ENCODE measurements at places on chromosomes 7 and 10.
A peak's percentile ranks its signal among the peaks of the same experiment; 100 is the strongest.

GRCh38 chr7:105496521-105496920 lies 25.6 kb downstream of the PUS7 start:
- H3K27ac ChIP-seq: no peak overlapping the region
- H3K36me3 ChIP-seq: no peaks in the 10 kb centered on the region
- no peak overlapping the region for H3K4me3 ChIP-seq
- no peak for DNase-seq

DNA sequence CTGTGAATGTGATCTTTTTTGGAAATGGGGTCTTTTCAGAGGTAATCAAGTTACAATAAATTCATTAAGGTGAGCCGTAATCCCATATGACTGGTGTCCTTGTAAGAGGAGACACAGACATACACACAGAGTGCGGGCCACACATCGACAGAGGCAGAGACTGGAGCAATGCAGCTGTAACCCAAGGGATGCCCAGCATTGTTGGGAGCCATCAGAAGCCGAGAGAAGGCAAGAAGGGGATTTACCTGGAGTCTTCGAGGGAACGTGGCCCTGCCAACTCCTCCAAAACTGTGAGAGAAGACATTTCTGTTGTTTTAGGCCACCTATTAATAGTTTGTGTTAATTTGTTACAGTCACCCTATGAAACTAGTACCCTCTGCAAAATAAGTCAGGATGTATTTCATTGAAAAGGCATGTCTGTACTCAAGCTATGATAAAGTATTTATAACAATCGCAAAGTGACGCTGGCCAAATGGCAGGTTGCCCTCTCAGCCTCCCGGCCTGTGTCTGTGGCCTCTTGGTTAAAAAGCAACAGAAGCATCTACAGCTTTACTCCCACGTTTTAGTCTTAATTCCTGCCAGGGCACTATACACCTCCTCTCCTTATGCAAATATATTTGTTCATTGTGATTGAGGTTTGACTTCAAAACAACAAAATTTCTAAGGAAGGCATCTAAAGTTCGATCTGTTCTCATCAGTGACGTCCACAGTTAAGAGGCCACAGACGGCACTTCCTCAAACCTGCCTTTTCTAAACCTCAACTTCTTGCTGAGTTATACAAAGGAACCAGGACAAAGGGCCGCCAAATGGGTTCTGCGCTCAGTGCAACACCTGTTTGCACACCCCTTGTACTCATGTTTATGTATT lies 46.8 kb downstream of the HIPK2 start:
- H3K27me3 ChIP-seq: no peaks in the 10 kb centered on the region
- no peaks in the 10 kb centered on the region for H3K36me3 ChIP-seq
- DNase-seq: no peak
- no peak overlapping the region for H3K4me3 ChIP-seq
- peak overlapping the region; percentile 81 for H3K27ac ChIP-seq

- H3K4me3 ChIP-seq: peak overlapping the region; percentile 65
- H3K27ac ChIP-seq: peak overlapping the region; percentile 71
- peak; percentile 36 for DNase-seq
- peaks cover 13% of the 10 kb centered on the region for H3K36me3 ChIP-seq
- H3K4me1 ChIP-seq: peaks cover 14% of the 10 kb centered on the region
- no peaks in the 10 kb centered on the region for H3K27me3 ChIP-seq
These were observed 471 bp downstream of the MGMT start for GRCh38 chr10:129467359-129468064.

- H3K36me3 ChIP-seq: peaks cover 11% of the 10 kb centered on the region
- H3K4me3 ChIP-seq: no peak overlapping the region
- no peak for DNase-seq
- H3K27me3 ChIP-seq: no peaks in the 10 kb centered on the region
These were observed 30.0 kb upstream of the CDH23 start for GRCh38 chr10:71366690-71367089.

DNA sequence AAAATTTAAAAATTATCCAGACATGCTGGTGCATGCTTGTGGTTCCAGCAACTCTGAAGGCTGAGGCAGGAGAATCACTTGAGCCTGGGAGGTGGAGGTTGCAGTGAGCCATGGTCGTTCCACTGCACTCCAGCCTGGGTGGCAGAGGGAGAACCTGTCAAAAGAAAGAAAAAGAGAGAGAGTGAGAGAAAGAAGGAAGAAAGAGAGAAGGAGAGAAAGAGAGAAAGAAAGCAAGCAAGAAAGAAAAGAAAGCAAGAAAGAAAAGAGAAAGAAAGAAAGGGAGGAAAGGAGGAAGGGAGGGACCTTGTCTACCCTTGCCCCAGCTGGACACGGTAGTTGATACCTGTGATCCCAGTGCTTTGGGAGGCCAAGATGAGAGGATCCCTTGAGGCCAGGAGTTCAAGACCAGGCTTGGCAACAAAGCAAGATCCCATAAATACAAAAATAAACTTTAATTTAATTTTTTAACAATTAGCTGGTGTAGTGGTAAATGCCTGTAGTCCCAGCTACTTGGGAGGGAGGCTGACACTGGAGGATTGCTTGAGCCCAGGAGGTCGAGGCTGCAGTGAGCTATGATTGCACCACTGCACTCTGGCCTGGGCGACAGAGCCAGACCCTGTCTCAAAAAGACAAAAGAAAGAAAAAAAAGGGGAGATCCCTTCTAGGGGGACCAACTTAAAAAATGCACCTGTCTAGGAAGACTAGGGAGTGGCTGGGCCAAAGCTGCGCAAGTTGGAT lies 9.2 kb downstream of the NYAP1 start:
- no peak overlapping the region for H3K4me3 ChIP-seq
- no peak overlapping the region for H3K27ac ChIP-seq
- H3K36me3 ChIP-seq: no peaks in the 10 kb centered on the region
- no peak for DNase-seq
- peaks cover 13% of the 10 kb centered on the region for H3K4me1 ChIP-seq
- peaks cover 30% of the 10 kb centered on the region for H3K27me3 ChIP-seq

- H3K4me1 ChIP-seq: no peaks in the 10 kb centered on the region
- no peak overlapping the region for H3K4me3 ChIP-seq
- no peaks in the 10 kb centered on the region for H3K27me3 ChIP-seq
These were observed 43.0 kb downstream of the PKD1L1 start for GRCh38 chr7:47905076-47905920.

GRCh38 chr10:97215619-97216260 lies 30.0 kb upstream of the SLIT1 start:
- no peak for DNase-seq
- no peaks in the 10 kb centered on the region for H3K36me3 ChIP-seq
- H3K4me3 ChIP-seq: no peak overlapping the region
- H3K27ac ChIP-seq: no peak overlapping the region
- H3K4me1 ChIP-seq: no peaks in the 10 kb centered on the region
- no peaks in the 10 kb centered on the region for H3K27me3 ChIP-seq

DNA sequence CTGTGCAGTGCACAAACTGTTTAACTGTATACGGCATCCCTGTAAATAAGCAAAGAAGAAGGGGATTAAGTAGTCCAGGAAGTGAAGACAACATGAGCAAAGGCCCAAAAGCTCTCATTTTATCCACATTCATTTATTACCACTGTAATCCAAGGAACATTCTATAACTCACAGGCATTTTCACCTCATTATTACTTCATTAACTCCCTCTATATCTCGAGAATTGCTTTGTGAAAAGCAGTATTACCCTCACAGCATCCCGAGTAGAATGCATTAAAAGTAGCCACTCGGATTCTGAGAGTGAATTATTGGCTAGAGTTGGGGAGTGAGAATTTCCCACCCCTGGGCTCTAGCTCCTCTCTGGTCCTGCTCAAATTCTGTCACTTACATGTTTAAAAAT lies 51.0 kb upstream of the CHCHD3 start:
- no peak overlapping the region for H3K27ac ChIP-seq
- no peaks in the 10 kb centered on the region for H3K36me3 ChIP-seq
- no peaks in the 10 kb centered on the region for H3K27me3 ChIP-seq
- no peak overlapping the region for H3K4me3 ChIP-seq

DNA sequence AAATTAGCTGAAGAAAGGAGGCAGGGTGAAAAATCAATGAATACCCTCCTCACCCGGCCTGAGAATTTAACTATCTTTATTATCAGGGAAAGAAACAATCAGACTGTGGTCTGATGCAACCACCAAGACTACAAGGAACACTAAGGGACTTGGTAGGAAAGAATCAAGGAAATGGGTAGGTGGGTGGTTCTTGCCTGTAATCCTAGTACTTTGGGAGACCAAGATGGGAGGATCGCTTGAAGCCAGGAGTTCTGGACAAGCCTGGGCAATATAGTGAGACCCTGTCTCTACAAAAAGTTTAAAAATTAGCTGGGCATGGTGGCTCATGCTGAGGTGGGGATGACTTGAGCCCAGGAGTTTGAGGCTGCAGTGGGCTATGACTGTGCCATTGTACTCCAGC lies 12.6 kb downstream of the SMURF1 start:
- no peaks in the 10 kb centered on the region for H3K36me3 ChIP-seq
- no peaks in the 10 kb centered on the region for H3K27me3 ChIP-seq
- H3K4me1 ChIP-seq: peaks cover 22% of the 10 kb centered on the region
- H3K27ac ChIP-seq: no peak overlapping the region
- no peak for DNase-seq

DNA sequence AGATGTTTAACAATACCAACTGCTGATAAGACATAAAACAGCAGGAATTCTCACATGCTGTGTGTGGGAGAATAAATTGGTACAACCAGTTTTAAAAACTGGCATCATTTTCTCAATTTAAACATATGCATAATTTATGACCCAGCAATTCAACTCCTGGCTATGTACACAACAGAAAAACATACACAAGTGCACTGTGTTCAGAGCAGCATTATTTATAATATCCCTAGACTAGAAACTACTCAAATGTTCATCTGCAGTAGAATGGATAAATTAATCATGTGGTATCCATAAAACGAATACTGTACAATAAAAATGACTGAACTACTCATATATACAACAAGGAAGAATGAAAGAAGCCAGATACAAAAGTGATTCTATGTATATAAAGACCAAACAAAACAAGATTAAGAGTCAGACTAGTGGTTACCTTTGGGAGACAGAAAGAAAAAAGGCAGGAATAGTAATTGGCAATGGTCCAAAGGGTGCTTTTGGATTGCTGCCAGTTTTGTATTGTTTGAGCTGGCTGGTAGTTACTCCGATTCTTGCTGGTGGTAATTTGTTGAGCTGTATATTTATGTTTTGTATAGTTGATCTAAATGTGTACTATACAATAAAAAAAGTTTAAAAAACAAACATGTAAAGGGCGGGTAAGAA lies 306.0 kb downstream of the TFEC start:
- no peak overlapping the region for H3K4me3 ChIP-seq
- no peak for DNase-seq
- no peak overlapping the region for H3K27ac ChIP-seq
- H3K27me3 ChIP-seq: no peaks in the 10 kb centered on the region
- no peaks in the 10 kb centered on the region for H3K4me1 ChIP-seq
- H3K36me3 ChIP-seq: no peaks in the 10 kb centered on the region

GRCh38 chr10:4804465-4804864 lies 21.5 kb upstream of the AKR1E2 start:
- no peak for DNase-seq
- no peaks in the 10 kb centered on the region for H3K27me3 ChIP-seq
- no peaks in the 10 kb centered on the region for H3K36me3 ChIP-seq

- peaks cover 46% of the 10 kb centered on the region for H3K4me1 ChIP-seq
- DNase-seq: no peak
- no peak overlapping the region for H3K27ac ChIP-seq
- H3K4me3 ChIP-seq: no peak overlapping the region
- no peaks in the 10 kb centered on the region for H3K36me3 ChIP-seq
- no peaks in the 10 kb centered on the region for H3K27me3 ChIP-seq
These were observed 171.2 kb downstream of the ARHGAP12 start for GRCh38 chr10:31757386-31757791.

GRCh38 chr7:94575646-94576045 lies 66.0 kb downstream of the CASD1 start:
- peaks cover 8% of the 10 kb centered on the region for H3K36me3 ChIP-seq
- DNase-seq: no peak
- H3K4me3 ChIP-seq: no peak overlapping the region
- H3K27ac ChIP-seq: no peak overlapping the region

DNA sequence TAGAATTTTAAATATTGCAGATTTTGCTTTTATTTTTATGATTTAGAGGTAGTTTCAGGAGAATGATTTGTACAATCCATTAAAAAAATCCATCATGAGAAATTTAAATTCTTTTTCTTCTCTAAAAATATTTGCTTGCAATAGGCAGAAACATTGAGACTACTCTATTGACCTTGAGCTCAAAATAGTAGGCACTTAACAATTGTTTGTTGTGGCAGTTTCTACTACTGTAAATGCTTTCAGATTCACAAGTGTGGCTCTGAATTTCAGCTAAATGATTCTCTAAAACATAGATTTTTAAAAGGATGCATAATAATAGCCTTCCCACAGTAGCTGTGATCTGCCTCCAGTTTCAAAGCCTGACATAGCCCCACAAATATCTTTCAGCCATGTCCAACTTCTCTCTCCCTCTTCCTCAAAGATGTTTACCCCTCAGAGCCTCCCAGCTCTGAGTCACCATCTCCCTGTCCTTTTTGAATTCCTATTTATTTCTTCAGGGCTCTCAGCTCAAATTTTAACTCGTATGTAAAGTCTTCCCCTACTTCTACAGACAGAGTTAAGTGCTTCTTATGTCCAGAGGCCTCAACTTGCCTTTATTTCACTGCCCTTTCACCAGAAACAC lies 160.5 kb downstream of the AOAH start:
- no peak overlapping the region for H3K4me3 ChIP-seq
- peaks cover 40% of the 10 kb centered on the region for H3K4me1 ChIP-seq
- H3K27me3 ChIP-seq: no peaks in the 10 kb centered on the region
- no peak overlapping the region for H3K27ac ChIP-seq
- DNase-seq: no peak

- no peaks in the 10 kb centered on the region for H3K4me1 ChIP-seq
- no peak overlapping the region for H3K4me3 ChIP-seq
- H3K27me3 ChIP-seq: no peaks in the 10 kb centered on the region
- H3K36me3 ChIP-seq: no peaks in the 10 kb centered on the region
- DNase-seq: no peak
These were observed 202.6 kb upstream of the PRPS1L1 start for GRCh38 chr7:18230271-18230670.

GRCh38 chr7:31102151-31102972 lies 50.3 kb downstream of the ADCYAP1R1 start:
- H3K4me1 ChIP-seq: no peaks in the 10 kb centered on the region
- H3K36me3 ChIP-seq: no peaks in the 10 kb centered on the region
- DNase-seq: no peak
- H3K27me3 ChIP-seq: no peaks in the 10 kb centered on the region
- H3K27ac ChIP-seq: no peak overlapping the region

- H3K4me1 ChIP-seq: no peaks in the 10 kb centered on the region
- no peak for DNase-seq
- H3K27me3 ChIP-seq: no peaks in the 10 kb centered on the region
- H3K27ac ChIP-seq: no peak overlapping the region
- H3K36me3 ChIP-seq: no peaks in the 10 kb centered on the region
These were observed 76.2 kb downstream of the CYP51A1 start for GRCh38 chr7:92058040-92058439.

All from left lung (tissue), 14 donors.